ENCODE measurements at places on chromosomes 7 and 10.

GRCh38 chr7:94284104-94284503, 110.6 kb upstream of the COL1A2 start:
- DNase-seq, result no peak

DNA sequence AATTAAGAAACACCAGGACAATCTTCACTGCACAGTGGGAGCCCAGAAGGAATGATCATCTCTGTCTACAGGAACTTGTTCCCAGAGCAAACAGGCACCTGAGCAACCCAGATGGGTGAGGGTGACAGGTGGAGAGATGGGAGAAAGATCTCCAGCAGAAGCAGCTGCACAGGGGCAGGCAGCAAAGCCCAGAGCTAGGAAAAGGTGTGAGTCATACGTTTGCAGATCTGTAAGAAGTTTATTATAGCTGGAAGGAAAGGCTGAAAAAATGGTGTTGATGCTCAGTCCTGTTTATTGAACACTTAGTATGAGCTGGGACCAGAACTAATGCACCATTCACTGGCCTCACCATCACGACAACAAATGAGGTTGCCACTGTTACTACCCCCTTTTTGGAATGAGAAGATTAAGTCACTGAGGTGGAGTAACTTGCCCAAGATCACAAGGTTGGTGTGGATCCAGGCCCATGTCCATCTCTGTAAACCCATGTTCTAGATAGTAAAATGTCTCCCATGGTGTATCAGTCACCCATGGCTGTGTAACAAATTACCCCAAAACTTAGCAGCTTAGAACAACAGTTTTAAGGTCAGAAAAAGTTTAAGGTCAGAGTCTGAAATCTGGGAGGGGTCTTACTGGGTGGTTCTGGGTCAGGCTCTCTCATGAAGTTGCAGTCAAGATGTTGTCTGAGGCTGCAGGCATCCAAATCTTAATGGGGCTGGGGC, 506.9 kb downstream of the RPS24 start:
- DNase-seq, result no peak

DNA sequence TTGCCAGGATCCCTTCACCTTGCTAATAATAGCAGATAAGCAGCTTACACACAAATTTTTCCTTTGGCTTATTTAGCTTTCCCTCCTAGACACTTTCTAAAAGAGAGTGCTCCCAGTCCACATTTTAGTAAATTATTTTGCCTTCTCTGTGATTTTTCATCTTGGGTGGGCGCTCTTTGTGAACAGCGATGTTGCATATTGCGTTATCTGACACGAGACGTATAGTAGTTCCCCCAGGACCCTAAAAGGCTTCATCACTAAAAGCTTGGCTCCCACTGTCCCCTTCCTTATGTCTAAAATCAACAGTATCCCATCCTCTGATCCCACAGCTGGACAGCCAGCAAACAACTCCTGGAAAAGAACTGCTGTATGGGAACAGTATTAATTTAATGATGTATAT, 232.9 kb downstream of the DYNC1I1 start:
- no peak for DNase-seq

DNA sequence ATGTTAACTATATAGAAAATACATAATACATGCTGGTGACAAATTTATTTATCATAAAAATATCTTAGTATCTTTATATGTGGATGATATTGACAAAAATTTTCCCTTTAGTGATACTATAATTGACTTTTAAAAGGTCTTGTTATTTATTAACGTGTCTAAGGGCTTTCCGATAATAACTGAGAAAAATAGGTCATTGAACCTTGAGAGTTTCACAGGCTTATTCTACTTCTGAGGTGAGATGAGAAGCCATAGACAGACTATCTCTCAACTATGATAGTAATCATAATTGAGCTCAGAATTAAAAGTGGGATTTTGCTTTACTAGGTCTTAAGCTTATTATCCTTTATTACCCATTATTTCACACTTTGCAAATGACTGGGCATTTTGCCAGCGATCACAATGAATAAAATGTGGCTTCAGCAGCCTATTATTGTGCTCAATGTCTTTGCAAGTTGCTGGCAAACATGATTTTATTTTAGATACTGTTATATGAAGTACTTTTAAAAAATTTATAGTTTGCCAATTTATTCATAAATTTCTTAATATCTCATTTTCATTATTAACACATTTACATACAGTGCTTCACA, 574.5 kb downstream of the ZWINT start:
- DNase-seq, result no peak

- DNase-seq, result no peak
Observed at GRCh38 chr7:108340856-108341411, 115.3 kb downstream of the NRCAM start.

DNA sequence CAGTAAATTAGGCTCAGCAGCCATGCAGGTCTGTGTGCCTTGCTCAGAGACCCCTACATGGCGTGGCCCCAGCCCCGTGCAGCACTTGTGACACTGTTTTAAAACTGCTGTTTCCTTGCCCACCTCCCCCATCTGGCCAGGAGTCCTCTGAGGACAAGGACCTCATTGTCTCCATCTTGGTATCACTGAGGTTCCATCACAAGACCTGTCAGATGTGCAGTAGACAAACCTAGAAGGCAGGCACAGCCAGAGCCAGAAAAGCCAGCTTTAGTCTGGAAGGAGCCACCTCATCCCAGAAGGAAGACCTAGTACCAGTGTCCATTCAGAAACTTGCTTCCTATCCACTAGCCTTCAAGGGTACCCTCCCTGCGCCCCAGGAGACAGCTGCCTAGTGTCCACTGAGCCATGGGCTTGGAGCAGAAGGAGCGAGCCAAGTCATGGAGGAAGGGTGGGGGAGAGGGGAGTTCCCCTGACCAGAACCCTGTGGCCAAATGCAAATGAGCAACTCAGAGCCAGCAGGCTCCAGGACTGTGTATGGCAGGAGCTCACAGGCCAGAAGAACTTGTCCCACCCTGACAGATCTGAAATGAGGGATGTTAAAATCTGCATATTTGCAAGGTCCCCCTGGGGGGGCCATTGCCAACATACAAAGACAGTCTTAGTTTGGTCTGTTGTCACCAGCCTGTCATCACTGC, 176.1 kb downstream of the SH3PXD2A start:
- no peak for DNase-seq

DNA sequence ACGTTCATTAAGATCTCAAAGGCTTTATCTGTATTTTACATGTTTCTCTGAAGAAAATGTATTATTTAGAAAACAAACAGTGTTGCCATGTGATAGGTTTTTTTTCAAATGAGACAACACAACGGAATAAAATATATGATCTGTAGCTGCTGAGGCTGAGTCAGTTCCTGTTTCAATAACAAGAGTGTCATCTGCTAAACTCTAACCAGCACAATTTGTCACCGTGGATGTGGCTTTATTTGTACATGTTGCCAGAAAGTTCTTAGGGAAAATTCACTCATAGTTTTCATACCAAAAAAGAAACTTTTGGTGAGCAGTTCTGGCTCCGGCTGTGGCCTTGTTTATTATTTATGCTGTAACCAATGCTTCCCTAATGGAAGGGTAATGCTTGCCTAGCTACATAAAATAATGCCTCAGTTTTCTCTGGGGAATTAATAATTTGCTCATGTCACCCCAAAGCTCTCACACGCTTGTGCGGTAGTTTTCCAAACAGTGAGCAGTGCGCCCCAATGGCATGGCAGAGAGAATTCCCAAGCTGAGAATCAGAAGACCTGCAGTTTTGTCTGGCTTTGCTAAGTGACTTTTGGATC, 20.3 kb upstream of the KLF6 start:
- DNase-seq, result no peak

- no peak for DNase-seq
Observed at GRCh38 chr7:93574646-93575554, at the start of gene CALCR. CALCR (minus strand) TSS chr7:93574724; CDS start chr7:93486981, 87,743 bp downstream.

DNA sequence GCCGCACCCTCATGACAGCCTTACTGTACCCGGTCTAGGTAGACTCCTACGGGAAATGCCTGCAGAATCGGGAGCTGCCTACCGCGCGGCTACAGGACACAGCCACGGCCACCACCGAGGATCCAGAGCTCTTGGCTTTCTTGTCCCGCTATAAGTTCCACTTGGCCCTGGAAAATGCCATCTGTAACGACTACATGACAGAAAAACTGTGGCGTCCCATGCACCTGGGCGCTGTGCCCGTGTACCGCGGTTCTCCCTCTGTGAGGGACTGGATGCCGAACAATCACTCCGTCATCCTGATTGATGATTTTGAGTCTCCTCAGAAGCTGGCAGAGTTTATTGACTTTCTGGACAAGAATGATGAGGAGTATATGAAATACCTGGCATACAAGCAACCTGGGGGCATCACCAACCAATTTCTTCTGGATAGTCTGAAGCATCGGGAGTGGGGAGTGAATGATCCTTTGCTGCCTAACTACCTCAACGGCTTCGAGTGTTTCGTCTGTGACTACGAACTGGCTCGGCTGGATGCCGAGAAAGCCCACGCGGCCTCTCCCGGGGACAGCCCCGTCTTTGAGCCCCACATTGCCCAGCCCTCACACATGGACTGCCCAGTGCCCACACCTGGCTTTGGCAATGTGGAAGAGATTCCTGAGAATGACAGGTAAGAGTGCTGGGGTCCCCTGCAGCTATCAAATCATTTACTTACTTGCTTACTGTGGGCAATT, 8.5 kb upstream of the CHCHD1 start:
- no peak for DNase-seq

DNA sequence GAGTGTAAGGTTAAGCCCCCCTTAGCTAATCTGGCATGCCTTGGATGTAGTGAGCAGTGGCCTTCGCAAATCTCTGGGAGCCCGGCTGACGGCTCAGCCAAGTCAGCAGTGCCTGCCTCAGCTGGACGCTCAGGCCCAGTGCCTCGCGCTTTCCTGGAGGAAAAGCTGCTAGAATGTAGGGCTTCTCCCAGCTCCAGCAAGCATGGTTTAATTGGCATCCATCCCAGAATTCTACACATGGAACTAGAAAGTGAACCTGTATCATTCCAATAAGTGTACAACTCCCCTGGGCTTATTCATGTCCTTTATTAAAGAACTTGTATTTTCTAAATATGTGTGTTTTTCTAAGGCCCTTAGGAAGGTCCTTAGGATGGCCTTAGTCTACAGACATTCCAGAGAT, 287.8 kb upstream of the SHH start:
- DNase-seq, result no peak

DNA sequence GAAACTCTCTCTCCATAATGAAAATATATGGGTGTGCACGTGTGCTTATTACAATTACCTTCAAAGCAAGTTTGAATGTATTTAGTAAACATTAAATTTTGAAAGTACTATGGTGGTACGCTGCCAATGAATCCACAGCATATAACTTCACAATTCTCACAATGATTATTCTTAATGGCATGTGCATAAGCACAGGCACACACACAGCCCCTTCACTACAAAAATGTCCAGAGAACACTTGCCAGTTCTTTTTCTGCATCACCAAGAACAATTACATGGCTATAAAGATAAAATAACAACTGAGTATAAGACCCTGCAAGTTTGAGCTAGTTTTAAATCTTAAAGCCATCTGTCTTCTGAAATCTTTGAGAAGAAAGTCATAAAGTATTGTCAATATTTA, 22.2 kb downstream of the SGCE start:
- no peak for DNase-seq
